ENCODE measurements at places on chromosomes 5 and 9. TPM values are rescaled to one million over a fixed set of nuclear protein-coding genes. Genes with fewer than 3 reads are reported as not detected.

- DNase-seq = no peak
Observed at GRCh38 chr5:37568018-37568753, 189.1 kb downstream of the WDR70 start.

DNA sequence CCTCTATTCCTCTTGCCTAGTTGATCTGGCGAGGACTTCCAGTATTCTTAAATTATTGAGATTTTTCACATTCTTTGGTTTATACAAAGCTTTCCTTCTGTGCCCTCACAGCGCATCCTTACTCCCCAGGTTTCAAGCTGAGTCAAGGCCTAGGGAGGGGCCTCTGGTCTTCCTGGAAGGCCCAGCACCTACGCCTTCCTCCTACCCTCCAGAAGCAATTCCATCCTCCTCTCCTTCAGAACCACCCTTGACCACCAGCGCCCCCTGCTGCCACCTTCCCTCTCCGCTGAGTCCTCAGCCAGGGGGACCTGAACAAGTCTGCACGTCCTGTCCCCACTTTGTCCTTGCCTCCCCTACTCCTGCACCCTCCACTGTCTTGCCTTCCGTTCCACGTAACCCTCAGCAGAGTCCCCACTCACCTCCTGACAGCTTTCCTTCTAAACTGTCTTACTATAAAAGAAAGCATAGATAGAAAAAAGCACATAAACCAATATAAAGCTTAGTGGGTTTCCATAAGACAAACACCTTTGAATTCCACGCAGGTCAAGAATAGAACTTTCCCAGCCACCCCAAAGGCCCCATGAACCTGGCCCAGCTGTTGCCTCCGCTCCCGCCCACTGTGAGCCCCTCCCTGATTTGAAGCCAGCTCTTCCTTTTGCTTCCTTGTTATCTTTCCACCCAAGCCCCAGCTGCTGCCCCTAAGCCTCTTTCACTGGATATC, 63.0 kb upstream of the CTSL start:
- peak; percentile 52 for DNase-seq

GRCh38 chr9:10785255-10785654, 172.5 kb upstream of the PTPRD start:
- no peak for DNase-seq

- no peak for DNase-seq
Observed at GRCh38 chr5:14534773-14535172, 46.8 kb upstream of the OTULINL start.

DNA sequence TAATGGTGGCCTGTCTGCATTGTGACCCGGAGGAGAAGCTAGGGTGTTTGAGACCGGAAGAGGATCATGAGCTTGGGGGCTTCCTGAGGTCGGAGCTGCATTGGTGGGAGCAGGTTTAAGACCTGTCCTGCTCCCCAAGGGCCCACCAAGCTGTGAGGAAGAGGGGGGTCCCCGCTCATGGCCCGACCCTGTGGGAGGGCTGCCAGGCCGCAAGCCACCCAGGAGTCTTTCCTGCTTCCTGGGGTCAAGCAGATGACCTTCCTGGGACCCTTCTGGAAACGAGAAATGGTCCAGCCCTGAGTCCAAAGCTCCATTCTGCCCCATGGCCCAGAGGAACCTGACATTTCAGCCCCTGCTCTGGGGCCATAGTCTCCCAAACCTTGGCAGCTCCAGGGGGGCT, 61.5 kb upstream of the RNU6ATAC start:
- DNase-seq = no peak

DNA sequence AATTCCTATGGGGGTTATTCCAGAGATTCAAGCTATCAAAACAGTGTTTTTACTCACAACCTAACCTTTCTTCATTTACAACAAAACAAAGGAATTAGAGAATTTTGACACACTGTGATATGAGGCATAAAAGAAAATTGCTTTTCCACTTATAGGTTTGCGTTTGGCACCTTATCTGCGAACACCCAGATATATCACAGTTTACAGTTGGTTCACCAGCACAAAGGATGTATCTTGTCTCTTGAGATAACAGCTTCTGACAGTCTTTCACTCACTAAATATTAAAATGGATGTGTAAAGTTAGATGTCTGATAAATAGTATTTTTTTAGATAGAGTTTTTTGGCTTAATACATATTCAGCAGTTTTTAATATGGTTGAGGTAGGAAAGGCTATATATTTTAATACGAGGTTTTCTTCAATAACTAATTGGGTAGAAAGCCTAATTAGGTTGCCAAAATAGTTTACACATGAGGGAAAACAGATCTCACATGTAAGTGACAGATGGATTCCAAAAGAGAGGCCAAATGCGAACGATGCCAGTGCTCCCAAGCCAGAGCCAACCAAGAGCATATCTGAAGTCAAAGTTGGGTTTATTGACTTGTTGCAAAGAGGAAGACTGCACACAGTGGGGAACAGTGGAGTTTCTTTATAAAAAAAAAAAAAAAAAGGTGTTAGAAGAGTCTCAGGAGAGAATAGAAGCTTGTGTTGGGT, 1495.2 kb downstream of the MAT2B start:
- DNase-seq = no peak

DNA sequence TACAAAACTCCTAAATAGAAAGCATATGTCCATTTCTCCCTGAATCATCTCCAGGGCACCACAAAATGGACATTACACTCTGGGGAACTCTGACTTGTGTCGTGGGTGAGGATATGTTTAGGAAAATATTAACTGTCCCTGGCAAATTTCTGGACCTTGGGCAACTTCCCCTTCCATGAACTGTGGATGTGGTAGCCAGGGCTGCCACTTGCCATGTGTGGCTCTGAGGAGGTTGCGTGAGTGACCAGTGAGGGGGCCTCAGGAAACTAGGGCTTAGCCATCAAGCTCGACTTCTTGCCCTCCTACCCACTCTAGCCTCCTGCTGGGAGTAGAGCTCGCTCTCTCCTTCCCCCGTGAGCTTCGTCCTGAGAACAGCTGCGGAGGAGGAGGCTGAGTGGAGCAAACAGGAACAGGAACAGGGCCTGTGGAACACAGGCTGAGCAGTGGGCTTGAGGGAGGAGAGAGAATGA, 13.8 kb upstream of the STC2 start:
- no peak for DNase-seq

Gene MSMP
- not detected for total RNA-seq

Gene TNFSF15
- total RNA-seq = 0.66 TPM

Gene APBA1
- 0.34 TPM for total RNA-seq

Gene PDE6A
- 2.5 TPM for total RNA-seq

Gene PCDHGA2
- total RNA-seq = 0.20 TPM
